Activated CD8-positive, alpha-beta T cell treated with anti-CD3 and anti-CD28 coated beads, Interleukin-2, amount 10 ng/mL, durations not matched to agents 7 days and 5 days (primary cell): ENCODE measurements at places on chromosomes 4 and X. TPM values are rescaled to one million over a fixed set of nuclear protein-coding genes. Genes with fewer than 3 reads are reported as not detected.

DAPP1 gene
- total RNA-seq, result 17.5 TPM

CT47B1 gene
- not detected for total RNA-seq

TMEM144 gene
- total RNA-seq, result not detected

TKTL2 gene
- not detected for total RNA-seq

OTC gene
- not detected for total RNA-seq

PRSS48 gene
- total RNA-seq, result not detected

LGI2 gene
- total RNA-seq, result not detected

HS6ST2 gene
- total RNA-seq, result not detected

NXF3 gene
- not detected for total RNA-seq

HEPH gene
- total RNA-seq, result not detected

TMEM156 gene
- 14.1 TPM for total RNA-seq

PCDH10 gene
- not detected for total RNA-seq
